ENCODE measurements at places on chromosomes 3 and 15. TPM values are rescaled to one million over a fixed set of nuclear protein-coding genes. Genes with fewer than 3 reads are reported as not detected.

DNA sequence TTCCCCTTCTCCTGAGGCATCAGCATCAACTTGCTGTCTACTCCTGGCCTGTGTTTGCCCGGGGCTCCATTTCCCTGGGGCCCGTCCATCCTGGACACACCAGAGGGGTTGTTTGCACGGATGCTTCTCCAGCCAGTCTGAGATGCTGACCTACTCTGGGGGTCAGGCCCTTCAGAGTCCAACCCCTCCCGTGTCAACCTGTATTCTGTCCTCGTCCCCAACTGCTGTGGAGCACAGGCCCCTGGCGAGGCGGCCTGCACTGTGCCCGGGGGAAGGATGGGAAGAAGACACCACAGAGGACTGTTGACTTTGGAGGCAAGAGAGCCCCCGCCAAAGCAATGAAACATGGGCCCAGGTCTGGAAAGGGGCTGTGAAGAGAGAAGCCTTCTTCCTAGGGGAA, 25.8 kb downstream of the ALS2CL start:
- no peak for DNase-seq
- H3K4me3 ChIP-seq = no peak overlapping the region
- H3K36me3 ChIP-seq = no peaks in the 10 kb centered on the region
- H3K27me3 ChIP-seq = no peaks in the 10 kb centered on the region
- no peaks in the 10 kb centered on the region for H3K4me1 ChIP-seq
- no peak overlapping the region for H3K27ac ChIP-seq

The APOD gene
- 242 TPM for total RNA-seq

The TRPM1 gene
- total RNA-seq = not detected

DNA sequence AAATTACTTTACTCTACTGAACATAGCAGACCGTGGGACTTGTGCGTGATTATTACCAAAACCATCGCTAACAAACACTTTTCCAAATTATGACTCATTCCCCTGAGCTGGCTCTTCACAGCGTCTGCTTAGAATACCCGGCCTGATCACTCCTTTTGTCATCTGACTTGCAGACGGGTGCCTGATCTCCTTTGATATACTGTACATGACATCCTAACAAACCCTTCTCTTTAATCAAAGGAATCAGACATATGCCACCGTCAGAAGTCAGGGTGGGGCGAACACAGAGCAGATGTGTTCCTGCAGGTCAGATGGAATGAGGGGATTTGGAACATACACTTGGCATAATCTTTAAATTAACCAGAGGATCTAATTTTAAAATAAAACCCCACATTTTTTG, 48.5 kb upstream of the SH3GL3 start:
- no peaks in the 10 kb centered on the region for H3K27me3 ChIP-seq
- no peak overlapping the region for H3K27ac ChIP-seq
- DNase-seq = no peak
- H3K4me1 ChIP-seq = no peaks in the 10 kb centered on the region
- no peak overlapping the region for H3K4me3 ChIP-seq
- no peaks in the 10 kb centered on the region for H3K36me3 ChIP-seq

GRCh38 chr15:69344238-69344637, 45.5 kb downstream of the PAQR5 start:
- no peak overlapping the region for H3K27ac ChIP-seq
- H3K4me1 ChIP-seq = no peaks in the 10 kb centered on the region
- H3K36me3 ChIP-seq = no peaks in the 10 kb centered on the region
- H3K4me3 ChIP-seq = no peak overlapping the region
- no peak for DNase-seq
- no peaks in the 10 kb centered on the region for H3K27me3 ChIP-seq

GRCh38 chr15:51193979-51194378, 99.3 kb upstream of the TNFAIP8L3 start:
- no peak overlapping the region for H3K27ac ChIP-seq
- DNase-seq = no peak
- H3K4me1 ChIP-seq = no peaks in the 10 kb centered on the region

- no peaks in the 10 kb centered on the region for H3K36me3 ChIP-seq
- no peaks in the 10 kb centered on the region for H3K27me3 ChIP-seq
- H3K4me1 ChIP-seq = no peaks in the 10 kb centered on the region
Measured at GRCh38 chr3:26915208-26915607, 292.6 kb downstream of the LRRC3B start.

GRCh38 chr3:105347625-105348302, 18.9 kb upstream of the ALCAM start:
- H3K27me3 ChIP-seq = no peaks in the 10 kb centered on the region
- DNase-seq = no peak
- H3K4me1 ChIP-seq = no peaks in the 10 kb centered on the region
- no peaks in the 10 kb centered on the region for H3K36me3 ChIP-seq
- no peak overlapping the region for H3K27ac ChIP-seq

- no peaks in the 10 kb centered on the region for H3K4me1 ChIP-seq
- no peak overlapping the region for H3K27ac ChIP-seq
- H3K27me3 ChIP-seq = no peaks in the 10 kb centered on the region
- H3K4me3 ChIP-seq = no peak overlapping the region
- peak; percentile 33 for DNase-seq
Measured at GRCh38 chr3:139655909-139656595, 21.7 kb downstream of the NMNAT3 start.

DNA sequence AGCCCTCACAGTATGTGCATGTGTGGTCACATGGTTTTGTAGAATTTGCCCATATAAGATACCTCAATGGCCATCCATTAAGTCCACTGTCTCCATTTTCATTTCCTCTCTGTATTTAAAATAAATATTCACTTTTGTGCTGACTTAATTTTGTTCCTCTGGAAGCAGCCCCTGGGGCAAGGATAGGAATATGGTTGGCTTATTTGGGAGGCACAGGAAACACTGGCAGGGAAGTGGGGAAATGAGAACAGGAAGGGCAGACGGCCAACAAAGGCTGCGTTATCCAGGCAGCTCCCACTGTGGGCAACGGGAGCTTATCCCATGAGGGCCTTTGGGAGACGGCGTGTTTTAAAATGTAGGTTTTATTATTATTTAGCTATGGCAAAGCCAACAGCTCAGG, 148.6 kb downstream of the SHQ1 start:
- no peak for DNase-seq
- no peak overlapping the region for H3K27ac ChIP-seq
- no peaks in the 10 kb centered on the region for H3K27me3 ChIP-seq
- H3K4me3 ChIP-seq = no peak overlapping the region

DNA sequence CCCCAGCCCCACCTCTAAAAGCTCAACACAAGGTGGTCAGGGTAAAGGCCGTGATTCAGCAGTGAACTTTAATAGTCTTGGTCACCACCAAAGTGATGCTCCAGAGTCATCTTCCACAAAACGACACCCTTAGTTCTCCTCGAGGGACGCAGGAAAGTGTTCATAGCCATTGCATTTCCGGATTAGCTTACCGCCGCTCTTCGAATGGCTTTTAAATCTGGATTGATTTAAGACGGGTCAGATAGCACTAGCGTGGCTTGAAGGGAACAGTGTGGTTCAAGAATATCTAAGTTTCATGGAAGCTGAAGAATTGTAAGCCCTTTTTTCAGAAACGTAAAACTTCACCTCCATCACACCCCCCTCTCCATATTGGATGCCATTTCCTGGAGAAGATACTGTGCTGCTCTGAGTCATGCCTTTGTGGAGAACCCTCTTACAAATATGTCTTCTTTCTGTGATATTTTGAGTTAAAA, 829 bp downstream of the RNF7 start:
- H3K4me3 ChIP-seq = peak overlapping the region; percentile 77
- H3K27me3 ChIP-seq = no peaks in the 10 kb centered on the region
- no peak for DNase-seq
- no peaks in the 10 kb centered on the region for H3K36me3 ChIP-seq

GRCh38 chr3:180296971-180297370, 260.2 kb upstream of the PEX5L start:
- H3K4me1 ChIP-seq = no peaks in the 10 kb centered on the region
- no peaks in the 10 kb centered on the region for H3K27me3 ChIP-seq
- no peak overlapping the region for H3K27ac ChIP-seq
- DNase-seq = no peak
- no peak overlapping the region for H3K4me3 ChIP-seq

All from uterus (tissue), 4 donors.